ENCODE measurements at places on chromosomes 13 and 19.
A peak's percentile ranks its signal among the peaks of the same experiment; 100 is the strongest.

- DNase-seq, result peak; percentile 35
Observed at GRCh38 chr13:35818633-35819067, 312.5 kb downstream of the DCLK1 start.

DNA sequence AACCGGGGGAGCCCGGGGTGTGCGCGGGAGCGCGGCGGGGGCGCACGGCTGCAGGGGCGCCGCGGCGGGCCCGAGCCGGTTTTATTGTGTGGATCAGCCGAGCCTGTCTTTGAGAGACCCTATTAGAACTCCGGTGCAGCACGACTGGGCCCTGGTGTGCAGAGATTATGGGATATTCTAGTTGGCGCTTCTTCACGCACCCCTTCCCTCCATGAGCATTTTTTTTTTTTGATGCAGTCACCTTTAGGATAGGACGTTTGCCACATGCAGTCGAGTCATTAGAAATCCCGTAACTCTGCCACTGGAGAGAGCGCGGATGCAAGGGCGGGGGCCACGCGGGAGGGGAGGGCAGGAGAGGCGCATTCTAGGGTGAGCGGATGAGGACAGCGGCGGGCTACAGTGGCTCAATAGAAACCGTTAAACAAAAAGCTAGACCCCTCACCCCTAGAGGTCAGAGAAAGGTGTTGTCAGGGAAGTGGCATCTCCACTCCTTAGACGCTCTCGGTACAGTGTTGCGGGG lies 3.7 kb downstream of the FGF9 start:
- no peak for DNase-seq

GRCh38 chr13:83162493-83162892 lies 719.8 kb downstream of the SLITRK1 start:
- no peak for DNase-seq

DNA sequence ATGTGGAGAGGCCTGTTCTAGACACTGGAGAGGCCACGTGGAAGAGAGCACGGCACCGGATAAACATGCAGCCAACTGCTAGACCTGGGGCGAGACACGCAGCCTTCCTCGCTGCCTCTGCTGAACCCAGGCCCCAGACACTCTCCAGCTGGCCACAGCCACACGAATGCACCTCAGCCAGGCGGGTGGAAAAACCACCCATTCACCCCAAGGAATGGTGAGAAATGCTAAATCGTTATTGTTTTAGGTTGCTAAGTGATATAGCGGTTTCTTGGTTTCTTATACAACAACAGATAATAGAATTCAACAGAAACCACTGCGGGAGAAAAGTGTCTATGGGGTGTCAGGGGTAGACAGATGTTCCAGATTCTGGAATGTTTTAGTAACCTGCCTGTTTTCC lies 52.5 kb downstream of the STK24 start:
- peak; percentile 42 for DNase-seq

GRCh38 chr13:50282016-50282415 lies 266.8 kb downstream of the KCNRG start:
- no peak for DNase-seq

- DNase-seq, result no peak
Observed at GRCh38 chr19:27681972-27682371, 1531.0 kb downstream of the UQCRFS1 start.

GRCh38 chr19:33187183-33187540 lies 7.0 kb upstream of the LRP3 start:
- no peak for DNase-seq

DNA sequence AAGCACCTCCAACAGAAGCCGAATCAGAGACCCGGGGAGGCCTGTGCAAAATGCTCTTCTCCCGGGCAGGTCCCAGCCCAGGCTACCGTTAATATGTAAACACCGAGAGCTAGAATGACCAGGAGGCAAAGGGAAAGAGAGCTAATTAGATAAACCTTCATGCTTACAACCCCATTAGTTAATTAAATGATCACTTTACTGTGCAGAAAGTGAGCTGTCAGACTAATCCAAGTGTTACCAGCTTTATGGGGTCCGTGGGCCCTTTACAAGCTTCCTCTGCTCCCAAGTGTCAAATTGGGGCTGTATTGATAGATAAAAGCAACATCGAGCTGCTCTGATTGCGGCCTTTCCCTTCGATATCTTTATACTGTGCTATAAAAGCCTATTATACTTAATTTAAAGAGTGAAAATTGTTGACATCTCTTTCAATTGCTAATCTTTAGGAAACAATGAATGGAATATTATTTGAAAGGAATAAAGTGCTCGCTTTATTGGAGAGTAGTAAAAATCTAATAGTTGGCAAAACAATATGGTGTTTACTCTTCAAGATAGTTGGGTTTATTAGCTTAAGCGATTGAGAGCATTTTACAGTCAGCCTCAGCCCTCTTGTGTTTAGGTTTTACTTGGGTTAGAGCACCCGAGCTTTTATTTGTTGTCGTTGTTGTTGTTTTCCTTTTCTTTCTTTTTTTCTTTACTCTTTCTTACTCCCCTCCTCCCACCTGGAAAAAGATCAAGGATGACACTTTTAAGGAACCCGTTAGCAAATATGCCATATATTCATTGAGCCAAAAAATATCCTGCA lies 189.3 kb upstream of the GPR12 start:
- DNase-seq, result no peak

DNA sequence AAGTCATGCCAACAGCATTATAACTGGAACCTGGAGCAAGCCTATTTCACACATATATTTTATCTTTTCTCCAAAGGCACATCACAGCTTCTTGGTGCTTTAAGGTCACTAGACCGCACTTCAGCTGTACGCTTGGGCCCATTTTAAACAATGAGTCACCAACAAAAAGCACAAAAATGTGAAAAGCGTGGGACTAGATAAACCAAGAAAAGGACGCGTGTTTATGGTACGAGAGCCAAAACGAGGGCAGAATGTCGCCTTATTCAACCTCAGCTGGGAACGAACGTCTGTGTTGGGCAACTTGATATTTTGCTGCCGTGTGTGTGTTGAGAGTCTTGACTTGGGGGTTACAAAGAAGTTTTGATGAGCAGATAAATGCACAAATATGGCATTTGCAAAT lies 9.2 kb upstream of the EHD2 start:
- no peak for DNase-seq

DNA sequence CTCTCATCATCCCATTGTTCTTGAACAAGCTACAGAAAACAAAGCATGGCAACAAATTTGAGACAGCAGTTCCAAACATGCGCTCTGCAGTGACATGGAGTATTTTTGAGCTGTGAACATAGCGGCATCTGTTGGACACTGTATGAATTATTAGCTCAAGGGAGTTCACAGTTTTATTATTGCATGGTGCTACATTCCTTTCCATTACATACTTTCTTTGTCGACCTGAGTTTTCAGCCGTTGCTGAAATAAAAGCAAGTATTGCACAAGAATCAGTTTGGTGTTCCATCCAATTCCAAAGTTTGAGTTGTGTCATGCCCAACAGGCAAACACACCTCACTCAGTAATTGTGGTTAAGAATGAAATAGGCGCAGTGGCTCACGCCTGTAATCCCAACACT lies 30.1 kb upstream of the METTL21C start:
- peak; percentile 10 for DNase-seq

GRCh38 chr19:4722671-4723594 lies 709 bp downstream of the DPP9 start:
- peak; percentile 79 for DNase-seq

- no peak for DNase-seq
Observed at GRCh38 chr13:97588993-97589392, 155.0 kb downstream of the RAP2A start.

DNA sequence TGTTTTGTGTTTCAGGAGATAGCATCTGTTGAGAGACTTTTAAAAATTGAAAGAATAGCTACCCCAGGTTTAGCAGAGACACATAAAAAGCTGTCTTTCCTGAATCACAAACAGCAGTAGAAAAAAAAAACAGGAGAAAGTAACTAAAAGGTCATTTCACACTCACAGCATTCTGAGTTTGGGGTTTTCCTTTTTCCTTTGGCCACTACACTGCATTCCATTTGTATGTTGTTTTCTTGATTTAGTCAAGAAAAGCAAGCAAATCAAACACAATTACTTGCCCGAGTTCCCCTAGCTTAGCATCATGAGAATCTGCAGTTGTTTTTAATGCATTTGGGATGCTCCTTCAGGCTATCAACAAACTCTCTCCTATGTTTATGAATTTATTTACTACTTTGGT lies 161.0 kb downstream of the KCTD12 start:
- no peak for DNase-seq

GRCh38 chr13:33934343-33934742 lies 116.4 kb downstream of the RFC3 start:
- no peak for DNase-seq

DNA sequence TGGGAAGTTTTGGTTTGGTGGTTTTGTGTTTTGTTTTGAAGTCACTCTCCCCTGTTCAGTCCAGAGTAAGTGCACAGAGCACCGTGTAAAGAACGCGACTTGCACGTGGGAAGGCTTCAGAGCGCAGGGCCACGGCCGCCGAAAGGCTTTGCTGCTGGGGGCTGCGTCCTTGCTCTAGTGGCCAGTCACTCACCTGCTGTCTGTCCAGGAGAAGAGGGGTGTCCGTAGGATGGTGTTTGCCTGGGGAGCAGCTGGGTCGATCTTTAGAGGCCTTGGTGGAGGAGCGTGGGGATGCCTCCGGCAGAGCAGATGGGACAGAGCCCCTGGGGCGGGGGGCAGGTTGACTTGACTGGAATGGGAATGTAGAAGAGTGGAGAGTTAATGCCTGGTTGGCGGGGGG lies 116.6 kb upstream of the MCF2L start:
- DNase-seq, result no peak

- DNase-seq, result no peak
Observed at GRCh38 chr19:18893587-18894253, 2.2 kb downstream of the CERS1 start.

- DNase-seq, result no peak
Observed at GRCh38 chr13:51626749-51627148, 42.5 kb downstream of the WDFY2 start.

DNA sequence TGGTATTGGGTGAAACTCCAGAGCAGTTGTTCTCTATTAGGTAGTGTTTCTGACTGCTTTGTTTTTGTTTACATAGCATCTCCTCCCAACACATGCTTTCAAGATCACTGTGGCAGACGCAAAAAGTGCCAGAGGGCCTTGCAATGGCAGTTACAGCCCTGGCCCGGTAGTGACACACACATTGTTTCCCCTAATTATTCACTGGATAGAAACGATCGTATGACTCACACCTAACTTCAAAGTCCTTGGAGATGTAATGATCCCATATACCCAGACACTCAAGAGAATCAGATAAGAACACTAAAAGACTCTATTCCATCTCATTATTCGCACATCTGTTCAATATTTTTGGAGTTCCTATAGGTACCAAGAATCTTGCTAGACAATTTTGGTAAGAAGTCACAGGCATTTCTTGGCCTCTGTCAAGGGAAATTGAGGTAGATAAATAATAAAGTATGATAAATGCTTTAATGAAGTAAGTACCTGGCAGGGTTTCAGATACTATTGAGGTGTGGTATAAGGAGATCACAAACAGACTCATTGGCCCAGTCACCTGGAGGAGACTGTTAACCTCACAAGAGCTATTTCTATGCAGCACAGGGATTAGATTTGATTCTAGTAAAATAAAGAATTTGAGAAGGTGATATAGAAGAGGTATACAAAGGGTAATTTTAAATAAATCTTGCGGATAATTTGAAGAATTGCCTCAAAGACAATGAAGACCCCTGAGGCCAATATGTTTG lies 485.3 kb downstream of the SLITRK6 start:
- DNase-seq, result no peak

DNA sequence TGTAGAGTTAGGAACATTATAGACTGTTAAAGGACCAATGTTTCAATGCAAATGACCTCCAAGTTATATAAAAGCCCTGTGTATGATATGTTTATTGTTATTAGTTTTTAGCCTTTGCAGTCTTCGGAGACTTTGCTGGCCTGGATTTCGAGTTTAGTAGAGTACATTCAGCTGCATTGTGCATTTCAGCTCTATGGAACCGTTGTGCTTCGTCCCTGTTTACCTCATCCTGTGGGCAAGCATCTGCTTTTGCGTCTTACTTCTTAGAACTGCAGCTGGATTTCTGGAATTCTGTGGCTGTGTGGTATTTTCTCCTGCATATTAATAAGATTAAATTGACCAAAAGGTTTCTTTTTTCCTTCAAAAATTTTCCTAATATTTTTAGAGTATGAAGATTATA lies 138.6 kb downstream of the KCNRG start:
- no peak for DNase-seq

DNA sequence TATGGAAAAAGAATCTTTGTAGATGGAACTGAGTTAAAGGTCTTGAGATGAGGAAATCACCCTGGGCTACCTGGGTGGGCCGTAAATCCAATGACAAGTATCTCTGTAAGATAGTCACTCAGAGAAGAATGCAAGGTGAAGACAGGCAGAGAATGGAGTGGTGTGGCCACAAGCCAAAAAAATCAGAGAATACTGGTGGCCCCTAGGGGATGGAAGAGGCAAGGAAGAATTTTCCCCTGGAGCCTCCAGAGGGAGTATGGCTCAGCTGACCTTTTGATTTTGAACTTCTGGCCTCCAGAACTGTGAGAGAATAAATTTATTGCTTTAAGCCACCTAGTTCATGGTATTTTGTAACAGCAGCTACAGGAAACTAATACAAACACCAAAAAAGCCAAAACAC lies 32.7 kb upstream of the CSNK1A1L start:
- no peak for DNase-seq

DNA sequence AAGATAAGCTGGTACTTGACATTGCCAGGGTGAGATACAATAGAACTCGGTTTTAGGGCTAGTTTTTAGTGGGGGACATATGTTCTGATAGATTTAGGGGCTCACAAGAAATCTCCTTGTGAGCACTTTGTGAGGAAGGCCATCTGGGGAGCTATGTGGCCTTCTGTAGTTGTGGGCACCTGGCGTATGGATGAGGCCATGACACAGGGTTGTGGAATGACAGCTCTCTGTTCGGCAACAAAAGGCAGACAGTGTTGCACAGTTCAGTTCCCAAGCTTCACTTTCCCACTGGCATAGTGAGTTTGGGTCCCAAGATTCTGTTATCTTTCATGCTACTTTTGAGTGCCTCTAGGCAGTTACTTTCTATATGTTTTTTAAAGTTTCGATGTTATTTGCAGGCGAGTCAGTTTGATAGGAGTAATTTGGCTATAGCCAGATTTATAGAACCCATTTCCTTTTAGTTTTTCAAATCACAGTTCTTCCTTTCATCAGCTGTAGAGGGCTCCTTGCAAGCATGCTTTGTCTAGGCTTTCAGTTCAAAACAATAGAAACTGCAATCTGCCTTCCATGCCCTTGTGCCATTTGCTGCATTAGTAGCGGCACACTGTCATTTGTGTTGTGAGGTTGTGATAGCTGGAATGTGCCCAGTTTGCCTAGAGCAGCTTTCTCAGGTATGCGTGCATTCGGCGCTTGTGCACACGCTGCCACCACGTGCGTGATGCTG lies 70.6 kb upstream of the TEX29 start:
- no peak for DNase-seq

- no peak for DNase-seq
Observed at GRCh38 chr19:49851456-49852259, 699 bp downstream of the PTOV1 start.

- peak; percentile 39 for DNase-seq
Observed at GRCh38 chr13:48158290-48158689, 63.4 kb upstream of the MED4 start.

- DNase-seq, result no peak
Observed at GRCh38 chr19:39038098-39038497, 5.7 kb upstream of the FBXO27 start.
